ENCODE measurements at places on chromosomes 12 and 14. TPM values are rescaled to one million over a fixed set of nuclear protein-coding genes. Genes with fewer than 3 reads are reported as not detected.
A peak's percentile ranks its signal among the peaks of the same experiment; 100 is the strongest.

The PKP2 gene
- 0.18 TPM for total RNA-seq

DNA sequence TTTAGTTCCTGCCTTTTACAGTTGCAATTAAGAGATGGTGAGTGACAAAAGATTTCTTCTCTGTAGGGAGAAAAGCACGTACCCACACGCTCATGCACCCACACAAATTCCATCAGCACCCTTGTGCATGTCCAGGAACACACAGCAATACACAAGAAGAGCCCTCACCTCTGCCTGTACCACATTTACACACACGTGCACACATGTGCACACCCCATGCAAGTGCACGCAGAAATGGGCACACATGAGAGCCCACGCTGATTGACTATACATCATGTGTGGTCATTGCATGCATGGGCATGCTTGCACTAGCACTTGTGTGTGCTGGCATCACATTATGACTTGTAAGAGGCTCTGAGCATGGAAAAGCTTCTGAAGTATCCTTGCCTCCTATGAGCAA, 70.5 kb downstream of the SERPINA3 start:
- no peak for DNase-seq
- no peaks in the 10 kb centered on the region for H3K36me3 ChIP-seq

The PTCSC3 gene
- total RNA-seq: not detected

GRCh38 chr12:62833634-62834033, 101.3 kb downstream of the PPM1H start:
- no peak overlapping the region for H3K4me3 ChIP-seq
- no peaks in the 10 kb centered on the region for H3K36me3 ChIP-seq
- peaks cover 6% of the 10 kb centered on the region for H3K27me3 ChIP-seq
- DNase-seq: no peak

DNA sequence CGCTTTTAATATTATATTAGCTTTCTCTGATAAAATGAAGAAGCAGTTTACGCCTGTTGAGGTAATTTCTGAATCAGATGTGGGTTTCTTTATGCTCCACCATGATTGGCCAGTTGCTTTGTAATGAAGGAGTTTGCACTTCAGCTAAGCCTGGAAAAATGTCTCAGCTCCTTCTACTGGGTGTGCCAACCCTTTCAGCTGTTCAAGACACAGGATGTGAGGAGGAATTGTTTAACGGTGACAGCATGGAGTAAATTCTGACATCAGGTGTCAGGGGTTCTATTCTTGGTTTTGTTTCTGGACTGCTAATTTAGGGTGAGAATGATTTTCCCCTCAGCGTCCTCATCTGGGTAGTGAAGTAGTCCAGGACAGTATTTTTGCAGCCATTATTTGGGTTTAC, 43.5 kb downstream of the FLRT2 start:
- no peak overlapping the region for H3K27ac ChIP-seq
- H3K27me3 ChIP-seq: no peaks in the 10 kb centered on the region
- H3K36me3 ChIP-seq: no peaks in the 10 kb centered on the region
- no peak for DNase-seq

DNA sequence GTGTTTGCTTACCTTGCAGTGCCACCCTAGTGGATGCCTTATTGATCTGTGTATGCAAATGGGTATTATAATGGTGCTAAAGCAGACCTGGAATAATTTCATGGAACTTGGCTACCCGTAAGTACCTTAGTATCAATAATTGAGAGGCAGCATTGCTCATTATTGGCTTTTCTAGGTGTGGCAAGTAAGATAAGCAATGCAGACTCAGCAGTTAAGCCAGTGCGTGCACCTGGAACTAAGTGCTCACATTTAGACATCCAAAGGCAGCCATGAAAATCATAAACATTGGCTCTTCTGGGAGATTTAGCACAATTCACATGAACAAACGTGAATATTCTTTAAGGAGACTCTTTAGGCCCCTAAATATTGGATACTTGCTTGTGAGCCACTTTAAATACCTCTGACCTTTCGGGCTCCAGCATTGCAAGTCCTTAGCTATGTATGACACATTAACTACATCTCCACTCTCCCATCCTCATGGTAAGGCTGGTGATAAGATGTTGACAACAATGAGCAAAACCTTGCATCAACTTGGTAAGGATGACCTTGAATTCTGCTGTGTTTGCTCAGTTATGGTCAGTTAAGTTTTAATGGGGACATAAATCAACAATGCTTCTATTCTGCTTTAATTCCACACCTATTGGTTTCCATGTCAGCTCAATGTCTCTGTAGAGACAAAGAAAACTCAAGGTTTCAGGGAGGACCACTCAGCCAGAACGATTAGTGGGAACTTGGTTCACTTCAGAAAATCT, 112.0 kb downstream of the SLC5A8 start:
- H3K4me1 ChIP-seq: no peaks in the 10 kb centered on the region
- DNase-seq: no peak
- H3K27me3 ChIP-seq: no peaks in the 10 kb centered on the region
- H3K4me3 ChIP-seq: no peak overlapping the region
- H3K27ac ChIP-seq: no peak overlapping the region

DNA sequence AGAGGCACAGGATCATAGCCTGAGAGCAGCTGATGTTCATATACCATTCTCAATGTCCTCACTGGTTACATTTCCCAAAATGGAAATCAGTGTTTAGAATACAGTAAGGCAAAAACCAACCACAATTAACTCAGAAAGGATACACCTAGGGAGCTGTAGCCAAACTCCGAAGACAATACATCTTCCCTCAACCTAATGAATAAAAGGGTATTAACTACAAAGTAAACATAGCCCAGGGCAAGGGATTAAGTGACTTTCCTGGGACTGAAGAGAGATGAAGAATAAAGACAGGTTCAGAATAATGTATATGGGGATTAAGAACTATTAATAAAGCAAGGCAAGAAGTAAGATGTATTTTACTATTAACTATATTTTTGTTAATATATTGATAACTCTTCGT, 79.5 kb downstream of the RPS29 start:
- H3K4me1 ChIP-seq: no peaks in the 10 kb centered on the region
- H3K4me3 ChIP-seq: no peak overlapping the region
- no peak for DNase-seq
- H3K36me3 ChIP-seq: no peaks in the 10 kb centered on the region
- H3K27me3 ChIP-seq: no peaks in the 10 kb centered on the region

GRCh38 chr12:50404307-50404706, 3.6 kb downstream of the LARP4 start:
- peaks cover 22% of the 10 kb centered on the region for H3K4me1 ChIP-seq
- DNase-seq: no peak
- H3K36me3 ChIP-seq: peaks cover 31% of the 10 kb centered on the region
- H3K4me3 ChIP-seq: no peak overlapping the region
- no peaks in the 10 kb centered on the region for H3K27me3 ChIP-seq

DNA sequence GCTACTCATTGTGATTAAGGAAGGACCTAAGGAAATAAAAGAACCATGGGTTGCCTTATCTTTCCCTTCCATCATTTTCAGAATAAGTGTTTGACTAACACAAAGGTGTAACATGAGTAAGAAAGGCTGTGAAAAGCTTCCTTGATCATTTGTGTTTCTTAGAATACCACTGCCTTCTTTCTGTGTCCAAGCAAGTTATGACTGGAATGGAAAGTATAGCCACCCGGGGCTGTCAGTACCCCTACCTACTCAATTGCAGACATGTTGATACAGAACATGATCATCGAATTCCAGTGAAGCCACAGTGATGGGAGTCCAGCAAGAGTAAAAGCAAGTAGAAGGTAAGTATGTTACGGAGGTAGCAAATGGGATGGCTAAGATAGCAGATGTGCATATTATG, 209.8 kb downstream of the PELI2 start:
- no peaks in the 10 kb centered on the region for H3K27me3 ChIP-seq
- no peaks in the 10 kb centered on the region for H3K36me3 ChIP-seq
- no peak overlapping the region for H3K27ac ChIP-seq

- H3K27me3 ChIP-seq: no peaks in the 10 kb centered on the region
- H3K4me1 ChIP-seq: no peaks in the 10 kb centered on the region
- peaks cover 12% of the 10 kb centered on the region for H3K36me3 ChIP-seq
- no peak overlapping the region for H3K4me3 ChIP-seq
- H3K27ac ChIP-seq: no peak overlapping the region
Measured at GRCh38 chr14:70448633-70449340, 3.2 kb upstream of the ADAM21 start.

The SSPN gene
- total RNA-seq: not detected

- H3K4me1 ChIP-seq: no peaks in the 10 kb centered on the region
- peaks cover 43% of the 10 kb centered on the region for H3K27me3 ChIP-seq
- no peak overlapping the region for H3K27ac ChIP-seq
- DNase-seq: no peak
- no peaks in the 10 kb centered on the region for H3K36me3 ChIP-seq
- H3K4me3 ChIP-seq: no peak overlapping the region
Measured at GRCh38 chr12:102462795-102463465, 17.4 kb downstream of the IGF1 start.

DNA sequence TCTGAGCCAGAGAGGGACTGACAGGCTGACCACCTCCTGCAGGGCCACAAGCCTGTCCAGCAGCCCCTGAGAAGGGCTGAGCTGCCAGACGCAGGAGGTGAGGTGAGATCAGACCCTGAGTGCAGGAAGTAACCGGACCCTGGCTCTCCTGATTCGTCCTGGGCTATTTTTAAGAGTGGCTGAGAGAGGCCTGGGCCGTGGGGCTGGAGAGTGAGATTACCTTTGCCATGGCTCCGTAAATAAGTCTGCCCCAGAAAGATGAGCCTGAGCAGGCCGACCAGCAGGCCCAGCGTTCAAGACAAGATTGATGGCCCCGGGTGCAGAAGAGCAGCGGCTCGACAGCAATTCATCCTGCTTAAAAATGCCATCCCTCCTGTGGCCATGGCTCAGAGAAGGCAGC, 54.2 kb downstream of the SPTB start:
- no peaks in the 10 kb centered on the region for H3K36me3 ChIP-seq
- H3K4me1 ChIP-seq: peaks cover 4% of the 10 kb centered on the region
- no peak overlapping the region for H3K27ac ChIP-seq
- DNase-seq: no peak

DNA sequence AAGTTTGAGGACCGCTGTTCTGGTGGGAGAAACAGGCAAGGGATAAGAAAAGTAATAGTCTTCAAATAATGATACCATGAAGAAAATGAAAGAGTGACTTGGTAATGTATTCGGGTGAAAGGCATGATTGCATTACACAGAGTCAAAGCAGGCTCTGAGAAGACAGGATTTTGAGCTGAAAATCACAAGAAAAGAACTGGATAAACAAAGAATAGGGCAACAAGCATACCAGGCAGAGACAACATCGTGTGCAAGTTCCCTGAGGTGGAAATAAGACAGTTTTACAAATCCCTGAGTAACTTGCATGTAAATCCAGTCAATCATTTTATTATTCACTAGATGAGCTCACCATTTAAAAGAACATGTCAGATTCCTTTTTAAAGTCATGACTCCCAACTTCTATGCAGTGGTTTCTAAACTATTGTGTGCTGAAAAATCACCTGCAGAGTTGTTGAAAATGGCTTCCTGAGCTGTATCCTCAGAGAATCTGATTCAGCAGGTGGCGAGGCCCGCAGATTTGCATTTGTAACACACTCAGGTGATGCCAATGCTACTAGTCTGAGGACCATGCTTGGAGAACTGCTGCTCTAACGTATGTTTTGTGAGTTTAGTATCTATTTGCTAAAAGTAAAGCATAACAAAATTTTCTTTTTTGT, 133.0 kb upstream of the ABCD2 start:
- H3K4me3 ChIP-seq: no peak overlapping the region
- DNase-seq: no peak
- no peaks in the 10 kb centered on the region for H3K27me3 ChIP-seq
- peak overlapping the region; percentile 35 for H3K27ac ChIP-seq
- no peaks in the 10 kb centered on the region for H3K36me3 ChIP-seq
- H3K4me1 ChIP-seq: no peaks in the 10 kb centered on the region

The PPP4R4 gene
- 1.4 TPM for total RNA-seq

GRCh38 chr12:46366771-46367170, 5.8 kb downstream of the SLC38A2 start:
- H3K27me3 ChIP-seq: peaks cover 7% of the 10 kb centered on the region
- H3K4me1 ChIP-seq: peaks cover 68% of the 10 kb centered on the region
- peak overlapping the region; percentile 95 for H3K4me3 ChIP-seq
- DNase-seq: no peak
- peaks cover 88% of the 10 kb centered on the region for H3K36me3 ChIP-seq

DNA sequence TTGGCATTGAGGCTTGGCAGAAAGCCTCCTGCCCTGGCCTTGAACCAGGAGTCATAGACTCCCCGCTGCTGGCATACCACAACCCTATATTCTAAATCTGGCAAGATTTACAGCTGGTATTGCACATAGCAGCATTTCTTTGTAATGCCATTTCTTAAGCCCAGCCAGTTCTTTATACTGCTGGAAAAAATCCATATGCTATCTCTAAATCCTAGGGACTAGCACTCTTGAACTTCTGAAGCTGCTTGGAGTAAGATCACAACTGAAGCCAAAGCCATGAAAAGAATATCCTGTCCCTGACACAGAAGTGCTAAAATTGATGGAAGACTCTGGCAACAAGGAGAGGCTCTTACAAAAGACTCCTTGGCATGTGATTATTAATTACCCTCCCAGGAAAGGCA, 89.3 kb downstream of the KCNC2 start:
- H3K4me1 ChIP-seq: no peaks in the 10 kb centered on the region
- no peak for DNase-seq
- no peak overlapping the region for H3K27ac ChIP-seq
- H3K27me3 ChIP-seq: no peaks in the 10 kb centered on the region

The CD69 gene
- total RNA-seq: 143 TPM

The DPPA3 gene
- total RNA-seq: not detected

DNA sequence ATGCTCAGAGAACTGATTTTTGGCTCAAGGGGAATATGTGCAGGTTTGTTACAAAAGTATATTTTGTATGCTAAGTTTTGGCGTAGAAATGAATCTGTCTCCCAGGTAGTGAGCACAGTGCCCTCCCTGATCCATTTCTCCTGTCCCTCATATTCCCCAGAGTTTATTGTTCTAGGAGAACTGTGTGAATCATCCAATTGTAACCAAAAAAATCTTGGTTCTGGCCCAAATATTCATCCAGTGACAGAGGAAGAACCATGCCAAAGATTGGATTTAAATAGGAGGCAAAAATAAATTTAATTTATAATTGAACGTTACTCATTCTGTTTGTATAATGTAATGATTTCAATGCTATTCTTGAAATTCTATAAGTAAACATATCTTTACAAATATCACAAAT, 4.8 kb downstream of the CATSPERB start:
- H3K36me3 ChIP-seq: peaks cover 4% of the 10 kb centered on the region
- no peak for DNase-seq
- no peak overlapping the region for H3K27ac ChIP-seq

- H3K27me3 ChIP-seq: no peaks in the 10 kb centered on the region
- H3K36me3 ChIP-seq: peaks cover 52% of the 10 kb centered on the region
- DNase-seq: no peak
- H3K4me1 ChIP-seq: peaks cover 13% of the 10 kb centered on the region
Measured at GRCh38 chr12:107042801-107043200, 50.5 kb downstream of the CRY1 start.

DNA sequence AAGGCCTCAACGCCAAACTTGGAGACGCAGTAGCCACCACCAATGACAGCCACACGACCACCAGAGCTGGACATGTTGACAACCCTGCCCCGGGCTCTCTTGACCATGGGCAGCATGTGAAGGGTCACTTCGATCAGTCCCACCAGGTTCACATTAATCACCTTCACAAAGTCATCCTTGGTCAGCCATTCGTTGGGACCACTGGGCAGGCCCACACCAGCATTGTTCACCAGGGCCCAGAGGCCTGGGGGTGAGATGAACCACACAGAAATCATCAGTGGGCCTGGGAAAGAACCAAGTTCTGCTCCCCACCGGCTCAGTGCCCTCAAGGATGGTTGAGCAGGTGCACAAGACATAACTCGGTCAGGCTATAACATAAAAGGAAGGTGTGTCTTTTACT, 4.0 kb downstream of the SDR9C7 start:
- H3K4me3 ChIP-seq: no peak overlapping the region
